AG08395 (cell line): ENCODE measurements at places on chromosomes 1 and 21.

- no peak for DNase-seq
Observed at GRCh38 chr1:7385471-7386225, 385.4 kb upstream of the VAMP3 start.

DNA sequence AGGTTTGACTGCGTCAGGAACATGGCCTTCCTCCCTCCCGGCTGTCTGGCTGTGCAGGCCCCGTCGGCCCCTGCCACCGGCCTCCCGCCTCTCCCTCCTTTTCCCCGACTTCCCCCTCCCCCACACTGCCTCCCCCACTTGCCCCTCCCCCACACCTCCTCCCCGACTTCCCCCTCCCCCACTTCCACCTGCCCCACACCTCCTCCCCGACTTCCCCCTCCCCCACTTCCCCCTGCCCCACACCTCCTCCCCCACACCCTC is 52.6 kb downstream of the SLC19A1 start:
- DNase-seq = no peak

DNA sequence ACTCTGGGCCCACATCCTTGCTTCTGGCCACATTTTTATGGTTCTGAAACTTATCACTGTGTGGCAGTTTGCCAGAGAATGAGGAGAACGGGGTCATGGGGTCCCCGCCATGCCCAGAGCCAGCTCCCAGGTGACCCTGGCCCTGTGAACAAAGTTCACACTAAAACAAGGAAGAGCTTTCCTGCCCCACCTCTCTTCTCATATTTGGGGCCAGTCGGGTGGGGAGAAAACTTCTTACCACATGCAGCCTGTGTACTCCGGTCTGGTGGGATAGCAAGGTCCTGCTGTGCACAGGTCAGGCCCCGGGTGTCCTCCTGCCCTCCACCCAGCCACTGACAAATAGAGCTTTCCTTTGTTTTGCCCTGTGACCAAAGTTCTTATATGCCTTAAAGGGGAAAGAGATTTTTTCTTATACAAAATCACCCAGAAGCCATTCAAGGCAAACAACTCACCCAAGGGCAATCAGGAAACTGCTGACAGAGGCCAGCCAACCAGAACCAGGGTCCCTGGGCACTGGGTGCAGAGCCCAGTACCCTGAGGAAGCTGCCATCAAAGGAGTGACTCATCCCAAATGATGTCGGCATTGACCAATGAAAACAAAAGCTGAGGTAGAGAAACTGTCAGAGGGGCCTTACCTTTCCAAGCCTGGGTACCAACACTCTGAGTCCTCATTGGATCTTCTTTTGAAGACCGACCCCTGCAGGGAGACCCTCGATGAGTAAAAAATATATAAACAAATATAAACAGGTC is 53.6 kb downstream of the OLIG1 start:
- DNase-seq = no peak

DNA sequence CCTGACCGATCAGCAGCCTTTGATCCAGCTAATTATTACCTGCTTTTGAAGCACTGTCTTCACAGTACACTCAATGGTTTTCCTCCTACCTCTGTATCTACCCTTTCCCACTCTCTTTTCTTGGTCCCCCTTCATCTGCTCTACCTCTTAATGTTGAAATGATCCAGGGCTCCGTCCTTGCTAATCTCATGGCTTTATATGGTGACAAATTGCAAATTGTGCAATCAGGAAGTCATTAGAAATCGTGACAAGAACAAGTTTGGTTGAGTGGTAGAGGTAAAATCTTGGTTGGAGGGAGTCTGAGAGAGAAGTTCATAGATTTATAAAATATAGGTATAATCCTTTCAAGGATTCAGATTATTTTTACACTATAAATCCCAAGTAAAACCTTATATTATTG is 9.6 kb upstream of the CYB5R1 start:
- DNase-seq = no peak

DNA sequence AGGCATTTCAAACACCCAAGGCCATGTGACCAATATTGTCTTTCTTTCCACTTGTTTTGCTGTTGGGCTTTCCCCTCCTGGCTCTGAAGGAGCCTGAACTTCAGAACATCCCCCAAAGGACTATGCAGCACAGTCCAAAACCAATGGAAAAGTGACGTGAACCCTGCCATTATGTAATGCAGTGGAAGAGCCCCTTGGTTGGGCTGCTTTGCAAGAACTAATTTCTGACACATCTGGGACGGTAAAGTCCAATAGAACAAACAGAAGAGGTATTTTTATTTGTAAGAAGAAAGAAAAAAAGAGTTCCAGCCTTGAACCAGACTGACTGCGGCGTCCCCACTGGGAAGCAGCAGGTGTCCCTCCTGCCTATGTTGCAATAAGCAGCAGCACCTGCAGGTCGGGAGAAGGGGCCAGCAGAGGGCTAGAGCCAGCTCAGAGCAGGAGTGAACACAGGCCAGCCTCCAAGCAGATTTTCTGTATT is 116.7 kb downstream of the CDC7 start:
- no peak for DNase-seq

DNA sequence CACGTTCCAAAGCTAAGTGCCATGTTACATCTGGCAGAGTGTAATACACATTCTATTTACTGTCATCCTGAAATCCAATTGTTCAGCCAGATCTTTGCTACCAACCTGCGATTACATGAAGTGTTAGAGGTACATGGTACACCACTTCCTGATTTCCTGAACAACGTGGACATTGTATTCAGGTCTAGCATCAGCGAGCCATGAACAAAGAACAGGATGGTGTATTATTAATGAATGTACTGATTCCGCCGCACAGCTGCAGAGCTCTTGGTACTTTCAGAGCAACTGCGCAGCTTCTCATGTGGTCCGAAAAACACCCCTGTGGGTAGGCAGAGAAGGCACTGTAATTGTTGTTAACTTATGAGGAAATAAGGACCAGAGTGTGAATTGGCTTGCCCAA is 511.4 kb downstream of the AJAP1 start:
- no peak for DNase-seq

DNA sequence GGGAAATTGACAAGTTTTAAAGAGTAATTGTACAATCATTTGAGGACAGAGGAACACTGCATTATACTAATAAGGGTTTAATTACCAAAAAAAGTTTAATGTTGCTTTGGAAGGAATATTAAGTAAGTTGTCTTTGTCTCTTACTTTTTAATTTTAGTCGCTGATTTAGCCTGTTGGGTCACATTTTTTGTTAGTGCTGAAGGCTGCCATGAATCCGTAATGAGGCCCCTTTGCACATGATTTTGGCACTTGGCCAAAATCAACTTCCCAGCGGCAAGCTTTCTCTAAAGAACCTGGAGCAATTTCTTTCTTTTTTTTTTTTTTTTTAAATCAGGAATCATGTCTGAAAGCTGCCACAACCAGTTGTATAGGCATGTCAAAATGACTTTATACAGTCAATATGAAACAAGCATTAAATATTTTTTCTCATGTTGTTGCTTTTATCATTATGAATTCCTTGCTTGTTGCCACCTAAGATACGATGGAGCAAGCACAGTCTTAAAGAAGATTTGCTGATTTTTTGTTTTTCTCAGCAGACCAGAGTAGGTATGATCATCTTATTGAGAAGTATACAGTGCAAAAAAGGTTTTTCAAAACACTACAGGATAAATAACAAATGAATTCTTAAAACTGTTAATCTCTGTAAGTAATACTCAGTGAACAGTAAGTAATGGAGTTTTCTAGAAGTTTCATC is 690.4 kb downstream of the USP25 start:
- peak; percentile 5 for DNase-seq

DNA sequence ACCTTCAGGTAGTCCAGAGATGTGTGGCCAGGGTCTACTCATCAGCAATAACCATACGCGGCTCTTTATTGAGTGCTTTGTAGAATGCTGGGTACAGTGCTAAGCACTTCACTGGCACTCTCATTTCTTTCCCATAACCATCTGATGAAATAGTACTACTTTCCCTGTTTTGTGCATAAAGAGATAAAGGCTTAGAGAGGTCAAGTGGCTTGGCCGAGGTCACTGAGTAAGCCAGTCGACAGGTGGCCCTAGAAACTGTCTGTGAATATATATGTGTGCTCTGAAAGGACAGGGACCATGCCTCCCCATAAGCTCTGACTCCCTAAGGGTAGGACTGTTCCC is 52.8 kb downstream of the NENF start:
- no peak for DNase-seq

DNA sequence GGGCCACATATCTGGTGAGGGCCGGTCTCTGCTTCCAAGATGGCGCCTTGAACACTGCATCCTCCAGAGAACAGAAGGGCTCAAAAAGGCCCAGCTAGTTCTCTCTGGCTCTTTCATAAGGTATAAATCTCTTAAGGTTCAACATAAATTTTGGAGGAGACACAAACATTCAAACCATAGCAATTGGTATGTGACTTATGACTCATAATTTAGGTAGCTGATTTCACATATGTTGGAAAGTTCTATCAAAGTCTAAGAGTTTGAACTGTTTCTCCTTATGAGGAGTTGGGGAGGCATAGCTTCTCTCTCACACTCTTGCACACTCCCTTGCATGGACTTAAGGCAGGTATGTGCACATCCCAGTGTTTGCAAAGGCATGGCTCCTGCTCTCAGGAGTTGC is 5.1 kb upstream of the FYB2 start:
- no peak for DNase-seq

DNA sequence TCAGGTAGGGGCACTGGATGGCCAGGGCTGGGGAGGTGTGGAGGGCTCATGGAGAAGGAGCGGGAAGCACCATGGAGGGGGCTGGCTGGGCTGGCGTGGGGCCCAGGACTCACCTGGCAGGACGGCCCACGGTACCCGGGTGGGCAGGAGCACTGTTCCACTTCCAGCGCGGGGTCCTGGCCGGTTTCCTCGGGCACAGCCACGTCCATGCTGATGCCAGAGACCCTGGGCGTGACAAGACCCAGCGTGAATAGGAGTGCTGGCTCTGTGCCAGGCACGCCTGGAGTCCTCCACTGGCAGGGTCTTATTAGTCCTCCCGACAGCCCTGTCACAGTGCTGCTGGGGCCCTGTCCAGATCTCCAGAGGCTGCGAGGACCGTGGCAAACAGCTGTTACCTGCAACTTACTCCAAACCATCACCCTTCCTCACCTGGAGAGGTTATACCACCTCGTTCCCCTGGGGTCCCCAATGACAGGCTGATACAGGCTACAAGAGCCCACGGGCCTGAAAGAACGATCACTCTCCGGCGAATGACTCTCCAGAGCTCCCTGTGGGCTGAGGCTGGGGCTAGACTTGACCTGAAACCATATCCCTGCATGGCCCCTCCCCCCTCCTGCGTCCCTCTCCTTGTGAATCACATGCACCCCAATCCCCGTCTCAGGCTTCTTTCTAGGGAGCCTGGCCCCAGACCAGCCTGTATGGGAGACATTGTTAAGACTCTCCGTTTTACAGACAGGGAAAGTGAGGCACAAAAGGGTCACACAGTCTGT is 62.1 kb downstream of the HSPG2 start:
- no peak for DNase-seq

- no peak for DNase-seq
Observed at GRCh38 chr1:230058626-230059025, 8.4 kb upstream of the GALNT2 start.

- no peak for DNase-seq
Observed at GRCh38 chr1:66246351-66247269, 287.3 kb upstream of the SGIP1 start.

- no peak for DNase-seq
Observed at GRCh38 chr1:150409504-150410362, 45.8 kb downstream of the RPRD2 start.

DNA sequence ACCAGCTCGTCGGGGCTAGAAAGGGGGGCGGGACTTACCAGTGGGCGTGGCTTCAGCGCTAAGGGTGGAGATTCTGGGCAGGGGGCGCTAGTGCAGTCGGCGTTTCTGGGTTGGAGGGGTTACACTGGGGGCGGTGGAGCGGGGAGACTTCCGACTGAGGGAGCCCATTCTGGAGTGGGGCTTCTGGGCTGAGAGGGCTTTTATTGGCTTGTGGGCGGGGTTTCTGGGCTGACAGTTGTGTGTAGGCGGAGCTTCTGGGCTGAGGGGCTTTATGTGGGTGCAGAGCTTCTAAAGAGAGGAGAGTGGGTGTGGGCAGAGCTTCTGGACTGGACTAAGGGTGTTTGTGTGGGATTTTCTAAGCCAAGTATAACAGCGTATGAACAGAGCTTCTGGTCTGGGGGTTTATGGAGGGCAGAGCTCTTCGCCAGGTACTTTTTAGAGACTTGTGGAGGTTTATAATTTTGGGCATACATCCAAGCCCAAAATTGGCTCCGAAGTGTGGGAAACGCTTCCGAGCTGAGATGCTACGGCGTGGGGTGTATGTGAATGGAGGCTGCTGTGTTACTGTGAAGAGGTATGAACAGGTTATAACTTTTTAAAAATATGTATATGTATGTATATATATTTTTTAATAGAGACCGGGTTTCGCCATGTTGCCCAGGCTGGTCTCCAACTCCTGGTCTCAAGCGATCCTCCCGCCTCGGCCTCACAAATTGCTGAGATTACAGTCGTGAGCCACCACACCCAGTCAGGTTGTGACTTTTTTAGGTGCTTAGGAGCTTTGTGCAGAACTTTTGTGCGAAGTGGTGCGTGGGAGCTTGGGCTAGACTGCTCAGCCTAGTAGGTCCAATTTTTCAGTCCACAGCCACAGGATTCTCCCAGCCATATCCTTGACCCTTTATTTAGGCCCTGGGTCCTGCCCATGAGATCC is 825 bp downstream of the TMEM39B start:
- no peak for DNase-seq

GRCh38 chr1:32247983-32248889 is 1.2 kb downstream of the FAM167B start:
- peak; percentile 67 for DNase-seq

- DNase-seq = no peak
Observed at GRCh38 chr1:109104364-109105151, 9.4 kb upstream of the ELAPOR1 start.

DNA sequence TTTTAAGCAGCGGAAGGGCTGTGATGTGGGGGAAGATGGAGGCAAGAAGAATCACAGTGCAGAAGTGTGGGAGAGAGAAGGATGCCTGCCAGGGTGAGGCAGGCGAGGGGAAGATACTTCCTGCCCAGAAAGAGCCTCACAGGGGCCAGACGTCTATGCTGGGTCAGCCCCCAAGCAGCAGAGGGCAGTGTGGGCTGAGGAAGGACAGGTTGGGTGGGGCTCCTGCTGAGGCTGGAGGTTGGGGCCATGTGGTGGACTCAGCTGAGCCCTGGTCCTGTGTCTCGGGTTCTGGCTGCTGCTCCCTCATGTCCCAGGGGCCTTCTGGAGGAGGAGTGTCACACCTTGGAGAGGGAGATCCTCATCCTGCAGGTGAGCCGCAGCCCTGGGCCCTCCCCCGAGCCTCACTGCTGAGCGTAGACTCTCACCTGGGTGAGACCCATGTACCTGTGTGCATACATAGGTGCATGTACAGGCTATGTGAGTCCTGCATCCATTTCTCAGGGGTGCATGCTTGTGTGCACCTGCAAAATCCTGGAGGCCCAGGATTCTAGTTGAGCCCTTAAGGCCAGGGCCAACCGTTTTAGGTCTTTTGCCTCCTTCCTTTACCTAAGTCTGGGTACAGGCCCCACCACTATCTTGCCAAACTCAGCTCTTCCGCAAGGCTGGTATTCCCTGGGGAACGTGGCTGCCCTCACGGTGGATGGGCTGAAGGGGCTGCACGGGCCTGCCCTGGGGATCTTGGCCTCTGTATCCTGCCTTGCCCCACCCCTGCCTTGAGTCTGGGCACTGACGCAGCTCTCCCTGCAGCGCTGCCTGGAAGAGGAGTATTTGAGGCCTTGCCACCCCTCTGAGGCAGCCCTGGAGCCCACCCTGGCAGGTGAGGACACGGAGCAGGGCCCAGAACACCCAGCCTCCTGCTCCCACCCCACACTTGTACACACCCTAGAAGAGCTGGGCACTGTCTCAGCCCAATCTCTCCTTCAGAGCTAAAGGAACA is 3.7 kb downstream of the CCDC24 start:
- DNase-seq = peak; percentile 29
